Parietal lobe (tissue), 2 donors: ENCODE measurements at places on chromosomes 5 and 9. TPM values are rescaled to one million over a fixed set of nuclear protein-coding genes. Genes with fewer than 3 reads are reported as not detected.

IL3 gene
- total RNA-seq: not detected

SPATA9 gene
- total RNA-seq: 1.9 TPM

PPWD1 gene
- total RNA-seq: 74.5 TPM

PALM2AKAP2 gene
- total RNA-seq: 4.4 TPM

ANXA2R gene
- 2.5 TPM for total RNA-seq

MARCOL gene
- total RNA-seq: not detected

SPATA31E1 gene
- not detected for total RNA-seq

TRAPPC13 gene
- 48.2 TPM for total RNA-seq
